ENCODE measurements at places on chromosomes 2 and 18.

DNA sequence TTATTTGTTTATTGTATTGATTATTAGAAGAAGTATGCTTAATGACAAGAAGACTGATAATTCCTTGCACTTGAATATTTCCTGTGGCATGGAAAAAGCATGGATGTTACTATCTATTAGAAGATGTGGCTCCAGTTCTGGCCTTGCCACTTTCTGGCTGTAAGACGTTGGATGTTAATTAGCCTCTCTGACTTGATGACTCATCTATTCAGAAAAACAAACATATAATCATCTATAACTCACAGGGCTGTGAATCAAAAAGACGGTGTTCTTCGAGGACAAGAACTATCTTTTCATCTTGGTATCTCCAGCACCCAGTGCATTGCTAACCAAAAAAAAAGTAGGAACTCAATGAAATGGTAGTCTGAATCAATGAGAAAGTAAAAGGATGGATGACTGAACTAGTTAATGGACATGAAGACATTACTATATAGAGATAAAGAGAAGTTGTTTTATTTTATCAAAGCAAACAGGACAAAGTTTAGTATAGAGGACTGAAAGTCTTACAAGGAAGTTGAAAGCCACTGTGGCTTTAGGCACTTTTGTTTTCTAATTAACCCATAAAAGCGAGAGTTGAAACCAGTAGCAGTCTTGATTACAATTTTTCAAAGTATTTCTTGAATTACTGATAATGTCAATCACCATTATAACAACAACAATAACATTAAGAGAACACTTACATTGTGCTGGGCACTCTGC, 145.3 kb downstream of the RND3 start:
- no peak for DNase-seq

DNA sequence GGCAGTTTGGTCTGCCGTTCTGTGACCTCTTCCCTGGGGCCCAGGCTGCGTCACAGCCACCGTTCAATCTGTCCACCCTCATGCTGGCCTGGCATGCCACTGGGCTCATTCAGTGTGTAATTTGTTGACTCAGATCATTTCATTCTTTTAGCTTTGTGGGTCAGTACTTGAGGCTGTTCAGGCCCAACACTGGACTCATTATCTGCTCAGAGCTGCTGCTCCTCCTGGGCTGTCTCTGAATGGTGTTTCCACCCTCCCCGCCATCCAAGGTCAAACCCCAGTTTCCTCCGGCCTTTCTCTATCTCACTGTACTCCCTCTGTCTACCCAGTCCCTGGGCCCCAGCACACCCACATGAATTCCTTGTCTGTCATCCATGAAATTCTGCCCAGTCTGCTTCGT, 152.4 kb upstream of the NCK2 start:
- no peak for DNase-seq

DNA sequence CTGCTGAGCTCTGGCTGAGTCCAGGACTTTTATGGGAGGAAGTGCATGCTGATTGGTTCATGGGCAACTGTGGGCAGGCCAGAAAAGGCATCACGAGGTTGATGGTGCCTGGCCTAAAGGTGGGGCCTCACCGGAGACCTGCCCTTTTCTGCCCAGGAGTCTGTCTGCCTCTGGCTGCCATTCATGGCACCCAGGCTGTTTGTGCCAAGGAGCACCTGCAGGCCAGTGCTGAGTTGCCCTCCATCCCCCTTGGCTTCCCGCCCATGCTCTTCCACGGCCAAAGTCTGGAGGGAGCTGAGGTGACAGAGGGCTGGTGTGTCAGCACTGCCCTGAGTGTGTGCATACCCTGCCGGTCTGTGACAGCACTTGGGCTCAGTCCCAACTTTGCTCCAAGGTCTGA, 123.2 kb downstream of the PTH2R start:
- no peak for DNase-seq

GRCh38 chr2:128686881-128687555, 368.4 kb upstream of the HS6ST1 start:
- DNase-seq: no peak

DNA sequence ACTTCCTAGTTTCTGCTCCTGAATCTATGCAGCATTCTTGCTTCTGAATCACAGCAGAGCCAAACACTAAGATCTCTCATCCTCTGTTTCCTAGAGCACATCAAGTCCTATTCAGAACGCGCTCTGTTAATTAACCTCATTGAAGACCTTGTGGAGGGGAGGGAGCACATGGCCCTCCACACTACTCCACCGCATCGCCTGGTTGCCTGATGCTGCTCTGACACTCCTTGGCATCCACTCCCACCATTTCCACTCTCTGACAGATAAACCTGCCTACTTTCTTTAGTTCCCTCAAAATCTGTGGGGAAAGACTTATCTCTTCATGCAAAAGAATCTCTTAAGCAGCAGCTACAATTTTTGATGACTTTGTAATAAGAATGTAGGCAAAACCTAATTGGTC, 802.3 kb upstream of the GYPC start:
- DNase-seq: no peak

DNA sequence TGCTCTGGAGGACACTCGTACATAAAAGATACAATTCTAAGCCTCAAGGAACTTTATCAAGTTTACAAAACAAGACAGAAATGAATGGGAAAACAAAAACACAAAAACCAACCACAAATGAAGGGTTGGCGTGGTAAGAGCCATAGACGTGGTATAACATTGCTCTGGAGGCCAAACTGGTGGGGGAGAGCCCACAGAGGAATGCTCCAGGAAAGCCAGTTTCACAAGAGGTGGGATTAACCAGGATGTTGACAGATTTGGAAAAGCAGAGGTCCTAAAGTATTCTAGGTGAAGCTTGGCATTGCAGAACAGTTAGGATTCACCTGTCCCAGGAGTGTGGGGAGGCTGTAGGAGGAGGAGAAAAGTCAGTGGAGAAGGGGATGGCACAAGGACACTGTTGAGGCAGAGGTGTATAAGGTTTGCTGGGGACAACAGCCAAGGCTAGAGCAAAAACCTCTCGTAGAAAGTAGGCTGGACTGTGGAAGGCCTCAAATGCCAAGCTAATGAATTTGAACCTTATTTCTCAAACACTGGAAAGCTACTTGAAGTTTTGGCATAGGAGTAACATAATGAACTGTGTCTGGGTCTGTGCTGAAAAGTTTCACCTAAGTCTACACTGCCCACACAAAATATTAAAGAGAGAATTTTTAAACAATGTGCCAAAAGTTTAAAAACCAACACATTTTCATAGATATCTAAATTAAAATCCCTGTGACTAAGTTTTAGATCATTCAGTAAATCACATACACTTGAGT, 135.1 kb downstream of the THADA start:
- DNase-seq: no peak

DNA sequence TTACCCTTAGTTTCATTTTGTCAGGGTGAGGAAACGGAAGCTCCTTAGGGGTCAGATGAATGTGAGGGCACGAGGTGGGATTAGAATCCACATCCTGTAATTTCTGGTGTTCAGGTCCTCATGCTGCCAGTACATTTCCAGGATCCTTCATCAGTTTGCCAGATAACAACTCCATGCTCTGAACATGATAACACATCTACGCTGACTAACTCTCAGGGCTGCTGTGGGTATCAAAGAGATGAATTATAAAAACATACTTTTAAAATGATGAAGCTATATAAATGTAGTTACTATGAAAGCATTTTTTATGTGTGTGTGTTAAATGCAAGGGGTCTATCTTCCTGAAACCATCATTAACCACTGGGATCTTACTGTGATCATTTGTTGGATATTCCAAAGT, 325.9 kb downstream of the SLC8A1 start:
- DNase-seq: no peak

- DNase-seq: no peak
These were observed 38.8 kb downstream of the BMP10 start for GRCh38 chr2:68832233-68832869.

GRCh38 chr2:165660361-165660760, 133.7 kb downstream of the GALNT3 start:
- DNase-seq: no peak

DNA sequence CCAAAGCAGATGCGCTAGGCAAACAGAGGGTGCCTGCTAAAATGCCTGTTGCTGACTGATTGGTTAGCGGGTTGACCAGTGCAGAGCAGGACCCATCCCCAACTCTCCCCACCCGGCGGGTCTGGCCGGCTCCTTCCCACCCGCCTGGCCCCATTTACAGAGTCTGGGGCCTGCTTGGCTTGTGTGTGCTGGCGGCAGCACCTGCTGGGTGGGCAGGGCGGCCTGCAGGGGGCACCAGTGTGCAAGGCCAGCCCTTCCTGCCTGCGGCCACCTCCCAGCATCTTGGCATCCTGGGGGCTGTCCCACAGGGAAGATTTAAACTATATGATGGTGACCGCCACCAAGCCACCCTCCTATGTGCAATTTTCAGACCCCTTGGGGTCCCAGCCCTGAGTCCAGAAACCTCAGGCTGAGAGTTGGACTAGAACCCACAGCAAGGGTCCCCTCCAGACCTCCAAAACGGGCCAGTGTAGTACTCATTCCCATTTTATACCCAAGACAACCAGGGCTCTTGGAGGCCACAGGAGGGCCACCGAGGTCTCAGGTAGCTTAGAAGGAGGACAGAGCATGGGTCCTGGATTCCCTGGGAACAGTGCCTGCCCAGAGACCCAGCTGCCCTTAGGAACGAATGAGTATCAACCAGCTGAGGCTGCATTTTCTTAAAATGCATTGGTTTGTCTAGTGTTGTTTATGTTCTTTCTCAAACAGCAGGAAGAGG, 173.6 kb downstream of the SMAD7 start:
- no peak for DNase-seq

DNA sequence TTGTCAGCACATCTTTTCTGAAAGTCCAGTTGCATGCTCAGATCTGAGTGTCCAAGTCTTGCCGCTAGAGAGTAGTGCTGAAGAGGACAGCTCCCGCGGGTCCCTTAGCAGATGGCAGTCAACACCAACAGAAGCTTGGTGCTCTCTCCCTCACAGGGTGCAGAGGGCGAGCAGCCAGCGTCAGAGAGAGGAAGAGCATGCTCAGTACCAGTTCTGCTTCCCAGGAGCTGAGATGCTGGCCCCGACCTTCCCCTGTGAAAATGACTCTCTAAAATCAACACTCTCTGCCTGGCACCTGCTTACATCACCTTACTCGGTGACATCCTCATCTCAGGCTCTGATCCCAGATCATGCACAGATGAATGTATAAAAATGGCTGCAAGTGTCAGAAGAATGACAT, 86.0 kb upstream of the TWIST2 start:
- DNase-seq: peak; percentile 6

DNA sequence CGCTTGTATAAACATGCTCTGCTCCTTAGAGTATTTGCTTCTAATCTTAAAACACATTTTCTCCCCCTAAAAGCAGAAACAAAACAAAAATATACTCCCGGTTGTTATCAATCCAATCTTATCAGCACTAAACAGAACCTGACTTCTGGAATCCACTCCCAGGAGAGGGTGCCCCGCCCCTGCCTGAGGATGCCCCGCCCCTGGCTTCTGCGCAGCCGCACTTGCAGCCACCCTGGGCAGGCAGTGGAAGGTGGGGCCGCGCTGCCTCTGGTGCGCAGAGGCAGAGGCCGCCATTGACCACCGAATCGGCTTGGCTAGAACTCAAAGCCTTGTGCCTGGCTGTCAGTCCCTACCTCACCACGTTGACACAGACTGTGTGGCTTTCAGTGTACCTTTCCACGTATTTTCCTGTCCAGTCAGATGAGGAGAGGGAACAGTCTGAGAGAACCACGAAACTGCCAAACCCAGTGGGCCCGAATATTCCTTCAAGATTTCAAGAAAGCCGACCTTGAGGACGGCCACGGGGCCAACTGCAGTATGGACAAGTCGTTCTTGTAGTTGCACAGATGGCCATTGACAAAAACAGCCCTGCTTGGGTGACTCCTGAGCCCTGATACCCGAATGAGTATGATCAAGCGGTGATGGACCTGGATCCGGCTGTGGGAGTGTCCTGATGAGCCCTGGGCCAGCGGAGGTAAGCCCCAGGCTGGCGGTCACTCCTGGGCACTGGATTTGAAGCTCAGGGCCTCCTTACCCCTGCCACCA, 46.2 kb upstream of the ARHGAP28 start:
- DNase-seq: no peak

- DNase-seq: no peak
These were observed 22.3 kb downstream of the EML4 start for GRCh38 chr2:42191285-42192009.

DNA sequence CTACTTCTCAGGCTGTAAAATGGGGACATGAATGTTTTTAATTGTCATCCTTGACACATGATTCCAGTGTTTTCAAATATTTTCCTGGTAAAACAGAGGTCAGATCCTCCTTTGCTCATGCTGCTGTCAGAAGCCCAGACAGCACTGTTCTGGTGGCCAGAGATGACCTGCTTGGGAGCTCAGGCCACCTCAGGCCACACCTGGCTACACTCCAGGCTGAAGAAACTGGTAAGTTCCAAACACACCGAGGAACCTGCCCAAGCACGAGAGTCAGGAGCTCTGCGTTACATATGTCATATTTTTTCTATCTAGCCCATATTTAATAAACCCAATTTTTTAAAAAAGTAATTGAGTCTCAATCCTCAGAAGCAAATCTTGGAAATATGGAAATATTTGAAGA, 47.9 kb downstream of the FECH start:
- DNase-seq: no peak

GRCh38 chr2:208906330-208906729, 499.7 kb downstream of the PTH2R start:
- no peak for DNase-seq

DNA sequence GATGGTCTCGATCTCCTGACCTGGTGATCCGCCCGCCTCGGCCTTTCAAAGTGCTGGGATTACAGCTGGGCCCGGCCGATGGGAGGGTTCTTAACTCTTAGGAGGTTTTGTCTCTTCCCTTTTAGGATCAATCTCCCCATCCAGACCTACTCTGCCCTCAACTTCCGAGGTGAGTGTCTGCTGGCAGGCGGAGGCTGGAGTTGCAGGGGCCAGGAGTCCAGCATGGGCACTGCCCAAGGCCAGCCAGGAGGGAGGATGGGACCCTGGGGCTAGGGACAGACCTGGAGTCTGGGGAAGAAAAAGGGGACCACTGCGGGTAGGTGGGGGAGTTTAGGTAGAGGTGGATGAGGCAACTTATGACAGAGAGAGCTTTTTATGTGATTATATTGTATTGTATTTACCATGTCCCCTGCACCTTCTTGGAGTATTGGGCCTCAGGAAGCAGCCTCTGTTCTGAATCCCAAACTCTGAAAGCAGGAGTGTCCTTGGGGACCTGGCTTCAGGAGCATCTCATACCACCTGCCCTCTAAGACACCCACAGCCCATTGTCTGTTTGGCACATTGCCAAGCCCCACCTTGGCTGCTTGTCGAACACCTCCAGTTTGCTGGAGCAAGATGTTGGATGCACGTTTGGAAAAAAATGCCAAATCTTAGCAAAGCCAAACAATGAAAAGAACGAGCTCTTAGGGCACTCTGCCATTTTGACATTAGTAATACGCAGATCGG, 5.6 kb downstream of the DES start:
- no peak for DNase-seq
